ENCODE measurements at places on chromosomes 12 and 14. TPM values are rescaled to one million over a fixed set of nuclear protein-coding genes. Genes with fewer than 3 reads are reported as not detected.

HECTD1 gene
- 85.1 TPM for total RNA-seq

- no peak for DNase-seq
These were observed 147.4 kb downstream of the RASSF9 start for GRCh38 chr12:85688837-85689236.

DNA sequence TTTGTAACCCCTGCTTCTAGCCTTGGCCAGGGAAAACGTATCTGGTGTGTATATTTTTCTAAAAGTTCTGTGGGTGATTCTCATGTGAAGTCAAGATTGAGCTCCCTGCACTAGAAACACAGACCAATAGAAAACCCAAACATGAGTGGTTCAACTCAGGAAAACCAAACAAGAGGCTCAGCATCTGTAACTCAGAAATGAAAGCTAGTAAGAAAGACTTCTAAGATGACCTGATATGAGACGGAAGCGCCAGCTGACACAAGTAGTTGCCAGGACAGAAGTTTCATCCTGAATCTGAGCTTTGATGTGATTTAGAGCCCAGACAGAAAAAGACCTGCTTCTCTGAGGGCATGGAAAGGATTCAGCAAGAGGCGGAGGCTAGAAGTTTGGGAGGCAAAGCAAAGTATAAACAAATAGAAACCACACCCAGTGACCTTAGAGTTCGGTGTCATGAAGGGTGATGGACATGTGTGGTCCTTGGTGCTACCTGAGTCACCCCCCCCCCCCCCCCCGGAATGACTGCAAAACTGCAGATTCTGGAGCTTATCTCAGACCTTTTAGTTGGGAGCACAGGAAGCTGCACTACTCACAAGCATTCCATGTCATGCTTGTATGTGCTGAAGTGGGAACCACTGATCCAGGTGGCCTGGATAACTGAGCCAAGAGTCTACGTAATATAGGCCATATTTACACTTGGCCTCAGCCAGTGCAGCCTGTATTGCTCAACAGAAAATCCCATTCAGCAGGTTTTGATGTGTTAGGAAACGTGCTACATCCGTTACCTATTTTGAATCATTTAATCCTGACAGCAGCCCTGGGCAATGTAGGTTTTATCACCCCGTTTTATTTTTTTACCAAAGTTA lies 191.3 kb downstream of the ANO6 start:
- no peak for DNase-seq

BHLHE41 gene
- not detected for total RNA-seq

RNASE1 gene
- not detected for total RNA-seq

Data from activated CD4-positive, alpha-beta memory T cell treated with anti-CD3 and anti-CD28 coated beads, Interleukin-2, amount 10 ng/mL, durations not matched to agents 7 days and 5 days (primary cell).